ENCODE measurements at places on chromosomes 12 and 14.

DNA sequence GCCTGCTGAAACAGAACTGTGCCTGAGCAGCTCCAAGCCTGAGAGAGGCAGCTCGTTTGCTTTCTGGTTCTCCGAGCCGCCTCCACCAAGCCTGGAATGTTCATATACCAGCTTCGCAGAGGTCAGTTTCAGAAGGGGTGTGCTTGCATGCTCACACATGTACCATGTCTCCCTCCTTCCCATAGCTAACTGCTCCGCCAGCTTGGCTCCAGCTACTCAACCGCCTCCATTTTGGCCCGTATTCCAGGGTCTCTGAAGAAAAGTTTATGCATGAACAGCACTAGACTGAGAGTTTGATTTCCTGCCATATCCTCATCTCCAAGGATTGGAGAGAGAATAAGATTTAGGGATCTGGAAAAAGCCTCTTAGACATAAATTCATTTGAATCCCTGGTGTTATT lies 103.7 kb downstream of the SMOC1 start:
- DNase-seq: no peak

GRCh38 chr14:100825713-100826331 lies at the start of gene MEG3:
TSS of gene MEG3 (plus strand) at chr14:100826118.
- DNase-seq: no peak

DNA sequence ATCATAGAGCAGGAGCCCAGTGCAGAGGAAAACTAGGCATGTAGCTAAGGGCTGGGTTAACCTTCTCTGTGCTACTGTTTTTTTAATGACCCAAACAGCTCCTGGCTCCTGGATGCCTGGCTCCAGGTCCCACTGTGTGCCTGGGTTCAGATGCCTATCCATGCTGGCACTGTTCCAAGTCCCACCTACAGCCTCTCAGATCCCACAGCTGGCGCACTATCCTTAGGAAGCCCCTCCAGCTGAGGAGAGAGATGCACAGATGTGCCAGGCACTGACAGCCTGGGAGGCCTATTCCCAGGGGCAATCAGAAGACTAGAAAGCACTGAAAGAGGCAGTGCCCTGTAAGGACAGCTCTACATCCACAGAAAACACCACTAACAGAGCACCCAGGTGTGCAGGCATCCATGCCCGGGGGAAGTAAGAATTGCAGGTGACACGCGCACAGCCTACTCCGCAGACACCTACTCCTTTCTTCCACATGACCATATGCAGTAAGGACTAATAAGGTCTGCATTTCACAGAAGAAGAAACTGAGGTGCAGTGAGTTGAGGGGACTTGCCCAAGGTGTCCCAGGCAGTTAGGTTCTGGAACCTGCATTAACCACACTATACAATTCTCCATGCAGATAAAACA lies 51.2 kb downstream of the PITPNM2 start:
- DNase-seq: no peak

DNA sequence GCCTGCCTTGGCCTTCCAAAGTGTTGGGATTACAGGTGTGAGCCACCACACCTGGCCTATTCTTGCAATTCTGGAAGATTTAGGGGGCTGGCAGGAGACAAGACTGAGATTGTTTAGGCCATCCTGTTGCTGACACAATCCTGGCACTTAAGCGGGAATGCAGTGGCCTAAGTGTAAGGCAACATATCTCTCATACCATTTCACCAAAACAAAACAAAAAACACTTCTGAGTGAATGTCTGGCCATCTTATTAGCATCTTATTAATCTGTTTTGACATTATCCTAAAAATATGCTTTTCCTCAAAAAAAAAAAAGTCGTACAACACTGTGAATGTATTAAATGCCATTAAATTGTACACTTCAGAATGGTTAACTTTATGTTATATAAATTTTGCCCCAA lies 67.6 kb downstream of the DENND5B start:
- DNase-seq: no peak

DNA sequence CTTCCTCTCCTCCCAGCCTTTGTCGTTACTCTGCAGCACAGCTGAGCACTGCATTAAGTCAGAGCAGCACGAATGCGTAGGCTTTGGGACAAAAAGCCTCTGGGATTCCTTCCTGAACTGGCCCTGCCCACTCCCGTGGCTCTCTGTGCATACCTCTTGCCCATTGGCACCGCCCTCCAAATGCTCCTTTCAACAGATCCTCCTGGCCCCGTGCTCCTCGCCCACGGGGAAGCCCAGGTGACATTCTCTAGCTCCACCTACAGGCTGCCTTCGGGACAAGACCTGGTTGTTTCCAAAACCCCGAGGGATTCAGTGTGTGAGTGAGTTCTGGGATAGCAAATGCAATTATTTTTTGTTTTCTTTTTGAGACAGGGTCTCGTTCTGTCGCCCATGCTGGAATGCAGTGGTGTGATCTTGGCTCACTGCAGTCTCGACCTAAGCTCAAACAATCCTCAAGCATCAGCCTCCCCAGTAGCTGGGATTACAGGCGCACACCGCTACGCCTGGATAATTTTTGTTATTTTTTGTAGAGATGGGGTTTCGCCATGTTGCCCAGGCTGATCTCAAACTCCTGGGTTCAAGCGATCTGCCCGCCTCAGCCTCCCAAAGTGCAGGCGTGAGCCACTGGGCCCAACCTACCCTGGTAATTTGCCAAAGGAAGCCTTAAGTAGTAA lies 17.9 kb upstream of the TDRD9 start:
- no peak for DNase-seq

DNA sequence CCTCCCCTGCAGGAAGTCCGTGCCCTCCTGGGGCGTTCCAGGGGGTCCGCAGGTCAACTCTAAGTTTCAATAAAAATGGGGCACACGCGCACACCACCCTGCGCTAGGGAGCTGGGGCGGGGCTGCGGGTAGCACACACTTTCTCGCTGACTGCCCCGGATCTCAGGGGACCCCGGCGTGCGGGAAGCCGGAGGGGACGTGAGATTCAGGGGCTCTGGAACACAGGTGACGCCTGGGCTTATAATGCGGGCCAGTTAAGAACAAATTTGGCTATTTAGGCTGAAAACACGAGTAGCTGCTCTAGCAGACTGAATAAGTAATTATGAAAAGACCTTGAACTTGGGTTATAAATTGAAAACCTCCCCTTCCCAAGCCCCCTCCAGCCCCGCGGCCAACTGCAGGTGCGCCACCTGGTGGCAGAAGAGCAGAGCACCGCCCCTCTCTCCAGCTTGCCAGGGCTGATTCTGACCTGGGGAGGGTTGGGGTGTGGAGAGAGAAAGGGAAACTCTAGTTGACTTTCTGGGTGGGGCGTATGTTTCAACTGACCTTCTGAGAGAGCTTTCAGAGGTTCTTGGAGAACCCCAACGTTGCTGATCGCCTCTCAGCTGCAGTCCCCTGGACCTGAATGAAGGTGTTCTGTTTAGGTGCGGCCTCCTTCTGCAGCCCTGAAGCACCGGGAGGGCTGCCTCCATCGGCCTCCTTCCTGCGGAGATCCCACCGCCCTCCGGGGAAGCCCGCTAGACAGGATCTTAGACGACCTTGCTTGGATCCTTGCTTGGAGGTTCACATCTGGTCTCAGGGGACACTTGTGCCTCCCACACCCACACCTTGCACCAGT lies 118.4 kb upstream of the EVL start:
- DNase-seq: no peak

- DNase-seq: no peak
Measured at GRCh38 chr12:40668099-40668529, 24.1 kb upstream of the CNTN1 start.

DNA sequence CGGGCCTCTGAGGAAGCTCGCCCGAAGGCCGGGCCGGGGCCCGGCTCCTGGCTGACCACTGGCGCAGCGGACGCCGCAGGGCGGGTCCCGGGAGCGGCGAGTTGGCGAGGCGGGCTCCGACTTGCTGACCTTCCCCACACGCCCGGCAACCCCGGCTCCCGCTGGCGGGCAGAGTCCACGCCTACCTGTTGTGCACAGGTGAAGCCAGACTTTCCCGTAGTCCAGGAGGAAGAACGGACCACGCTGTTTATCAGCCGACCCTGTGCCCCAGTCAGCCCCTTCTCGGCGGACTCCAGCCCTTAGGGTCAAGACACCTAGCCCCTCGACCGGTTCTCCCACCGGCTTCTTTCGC lies 407 bp downstream of the HEATR5A start:
- peak; percentile 87 for DNase-seq

GRCh38 chr12:13209436-13210235 lies 13.1 kb downstream of the EMP1 start:
- DNase-seq: no peak

- DNase-seq: no peak
Measured at GRCh38 chr12:55708695-55709233, 1.1 kb upstream of the ITGA7 start.

GRCh38 chr12:116556964-116557698 lies 2.0 kb upstream of the MAP1LC3B2 start:
- DNase-seq: no peak

GRCh38 chr14:92450351-92451070 lies 63.1 kb upstream of the RIN3 start:
- no peak for DNase-seq

DNA sequence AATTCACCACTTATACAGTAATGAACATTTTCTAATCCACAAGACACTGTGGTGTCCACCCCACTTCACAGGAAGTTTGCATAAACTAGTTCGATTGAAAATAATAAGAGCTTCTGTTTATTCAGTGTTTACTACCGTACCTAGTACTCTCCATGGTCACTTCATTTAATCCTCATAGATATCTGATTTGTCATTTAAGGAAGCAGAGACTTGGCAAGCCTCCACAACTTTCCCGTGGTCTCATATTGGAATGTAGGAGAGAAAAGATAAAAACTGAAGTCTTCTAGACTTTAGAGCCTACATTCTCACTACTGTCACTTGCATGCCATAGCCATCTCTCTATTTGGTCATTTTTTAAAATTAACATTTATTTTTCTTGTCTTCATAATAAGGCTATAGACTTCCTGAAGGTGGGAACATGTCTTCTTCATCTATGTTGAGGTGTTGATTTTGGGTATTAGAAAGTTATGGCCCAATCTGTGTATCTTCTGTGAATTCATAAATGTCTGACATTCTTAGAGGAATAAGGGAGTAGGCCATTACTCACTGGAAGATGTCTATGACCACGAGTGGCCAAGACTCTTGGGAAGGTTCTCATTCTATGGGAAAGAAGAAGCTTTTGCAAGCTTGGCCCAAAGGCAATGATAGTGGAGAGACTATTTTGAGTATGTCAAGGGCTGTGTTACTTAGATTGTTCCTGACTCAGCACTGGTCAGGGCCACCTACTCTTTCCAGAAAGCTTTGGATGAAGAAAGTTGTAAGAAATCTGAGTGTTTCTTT lies 423.7 kb downstream of the LRIG3 start:
- DNase-seq: no peak

DNA sequence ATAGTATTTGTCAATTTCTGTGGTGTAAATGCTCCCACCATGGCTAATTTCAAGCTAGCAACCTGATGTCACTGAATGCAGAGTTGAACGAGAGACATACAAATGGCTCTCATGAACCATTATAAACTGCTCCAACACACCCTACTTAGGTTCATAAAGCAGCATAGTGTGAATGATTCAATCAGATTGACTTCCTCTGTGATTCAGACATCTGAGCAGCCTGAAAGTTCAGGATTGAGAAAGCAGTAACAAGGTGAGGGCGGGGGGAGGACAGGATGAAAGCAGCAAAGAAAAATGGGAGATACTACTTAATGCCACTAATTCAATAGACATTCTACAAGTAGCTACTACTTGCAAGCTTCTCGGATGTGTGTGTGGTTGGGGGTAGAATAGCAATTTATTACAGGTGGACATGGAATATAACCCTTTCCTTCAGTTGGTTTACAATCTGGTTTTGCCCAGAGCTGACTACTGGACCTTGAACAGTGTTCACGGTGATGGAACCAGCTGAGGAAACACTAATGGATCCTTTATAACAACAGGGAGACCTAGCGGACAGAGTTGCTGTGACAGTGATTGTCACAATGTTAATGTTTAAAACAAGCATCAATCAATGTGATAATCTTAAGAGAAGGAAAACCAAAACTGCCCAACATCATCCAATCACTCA lies 52.5 kb upstream of the PELI2 start:
- no peak for DNase-seq

DNA sequence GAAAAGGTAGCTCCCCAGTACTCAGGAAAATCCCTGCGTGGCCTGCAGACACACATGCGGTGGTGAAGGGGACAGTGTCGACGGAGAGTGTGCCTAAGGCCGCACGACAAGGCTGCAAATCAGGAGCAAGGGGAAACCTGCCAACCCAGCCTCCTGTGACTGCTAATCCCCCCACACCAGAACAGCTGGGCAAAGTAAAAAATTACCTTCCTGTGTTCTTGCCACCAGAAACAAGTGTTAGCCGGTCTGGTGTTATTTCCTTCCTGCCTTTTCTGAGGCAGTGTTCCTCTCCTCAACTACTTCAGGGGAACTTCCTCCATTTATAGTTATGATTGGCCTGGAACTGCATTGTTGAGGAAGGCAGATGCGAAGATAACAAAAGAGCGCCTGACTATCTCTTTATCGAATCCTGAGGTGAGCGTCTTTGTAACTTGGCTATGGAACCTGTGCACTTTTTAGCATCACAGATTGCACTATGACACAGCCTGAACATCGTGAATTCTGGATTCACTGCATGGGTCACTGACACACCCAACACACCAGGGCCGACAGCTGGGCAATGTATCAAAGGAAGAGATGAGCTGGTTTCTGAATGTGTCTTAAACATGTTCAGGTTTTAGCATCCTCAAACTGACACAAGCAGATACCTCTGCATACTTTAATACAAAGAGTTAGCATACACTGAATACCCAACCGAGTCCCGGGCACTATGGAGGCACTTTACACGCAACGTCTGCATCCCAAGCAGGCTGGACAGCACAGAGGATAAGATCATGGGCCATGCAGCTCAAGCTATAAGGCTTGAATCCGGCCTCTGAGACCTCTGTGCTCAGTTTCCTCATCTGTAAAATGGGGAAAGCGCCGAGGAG lies 28.9 kb downstream of the SLC15A4 start:
- DNase-seq: no peak

- DNase-seq: no peak
Measured at GRCh38 chr14:100898465-100898864, 5.1 kb downstream of the RTL1 start.

DNA sequence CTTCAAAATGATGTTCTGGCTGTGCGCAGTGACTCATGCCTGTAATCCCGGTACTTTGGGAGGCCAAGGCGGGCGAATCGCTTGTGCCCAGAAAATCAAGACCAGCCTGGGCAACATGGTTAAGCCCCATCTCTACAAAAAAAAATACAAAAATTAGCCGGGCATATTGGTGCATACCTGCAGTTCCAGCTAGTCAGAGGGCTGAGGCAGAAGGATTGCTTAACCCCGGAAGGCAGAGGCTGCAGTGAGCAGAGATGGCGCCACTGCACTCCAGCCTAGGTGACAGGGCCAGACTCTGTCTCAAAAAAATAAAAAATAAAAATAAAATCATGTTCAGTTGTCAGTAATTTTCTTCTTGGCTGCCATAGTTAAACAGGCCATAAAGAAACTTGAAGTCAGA lies 245.9 kb upstream of the USP15 start:
- DNase-seq: no peak

GRCh38 chr14:61119006-61119405 lies 138.0 kb downstream of the SLC38A6 start:
- DNase-seq: no peak

- no peak for DNase-seq
Measured at GRCh38 chr12:5003025-5003666, 40.5 kb upstream of the KCNA5 start.

GRCh38 chr12:113268136-113268535 lies 46.9 kb downstream of the TPCN1 start:
- no peak for DNase-seq

GRCh38 chr12:96448300-96448699 lies 41.1 kb upstream of the CFAP54 start:
- DNase-seq: no peak
